ENCODE measurements at places on chromosomes 1 and 21. TPM values are rescaled to one million over a fixed set of nuclear protein-coding genes. Genes with fewer than 3 reads are reported as not detected.

The IFI44L gene
- 4.8 TPM for total RNA-seq

DNA sequence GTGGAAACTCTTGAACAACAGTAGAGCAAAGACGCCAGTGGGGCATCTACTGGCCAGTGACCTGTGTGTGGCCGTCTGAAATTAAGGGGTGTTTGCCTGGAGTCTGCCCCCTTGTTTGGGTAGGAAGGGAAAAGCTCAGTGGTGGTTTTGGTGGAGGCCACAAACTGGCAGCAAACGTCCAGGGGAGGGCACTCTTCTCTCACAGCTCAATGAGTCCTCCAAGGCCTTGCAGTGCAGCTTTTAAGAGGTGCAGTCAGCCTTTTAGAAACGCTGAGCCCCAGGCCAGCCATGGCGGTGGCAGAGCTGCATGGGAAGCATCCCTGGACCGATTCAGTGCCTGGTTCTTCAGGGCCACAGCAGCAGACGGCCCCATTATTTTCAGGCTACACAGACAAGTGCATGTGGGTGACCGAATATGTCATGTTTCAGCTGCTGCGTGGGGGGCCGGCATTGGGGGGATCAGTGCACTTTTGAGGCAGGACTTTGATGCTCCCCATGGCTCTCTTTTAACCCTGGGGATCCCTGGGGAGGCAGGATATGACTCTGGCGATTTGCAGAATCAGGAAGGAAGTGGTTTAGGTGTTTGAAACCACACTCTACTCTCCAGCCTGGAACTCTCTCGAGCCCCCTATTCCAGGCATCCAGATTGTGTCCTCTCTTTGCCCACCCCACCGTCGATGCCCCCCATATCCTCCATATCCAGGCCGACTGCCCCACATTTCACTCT, 414.0 kb downstream of the PRDM2 start:
- DNase-seq, result no peak
- H3K4me3 ChIP-seq, result no peak overlapping the region
- no peaks in the 10 kb centered on the region for H3K27me3 ChIP-seq
- H3K36me3 ChIP-seq, result no peaks in the 10 kb centered on the region

- no peaks in the 10 kb centered on the region for H3K36me3 ChIP-seq
- H3K4me3 ChIP-seq, result no peak overlapping the region
- H3K4me1 ChIP-seq, result no peaks in the 10 kb centered on the region
- DNase-seq, result no peak
- H3K27me3 ChIP-seq, result no peaks in the 10 kb centered on the region
These were observed 38.0 kb upstream of the PTGFRN start for GRCh38 chr1:116871779-116872146.

The MAP3K21 gene
- total RNA-seq, result 3.7 TPM

- no peaks in the 10 kb centered on the region for H3K27me3 ChIP-seq
- no peak for DNase-seq
- no peak overlapping the region for H3K27ac ChIP-seq
- peaks cover 37% of the 10 kb centered on the region for H3K36me3 ChIP-seq
- H3K4me1 ChIP-seq, result no peaks in the 10 kb centered on the region
- H3K4me3 ChIP-seq, result no peak overlapping the region
These were observed 237.1 kb downstream of the SLC45A1 start for GRCh38 chr1:8554956-8555534.

DNA sequence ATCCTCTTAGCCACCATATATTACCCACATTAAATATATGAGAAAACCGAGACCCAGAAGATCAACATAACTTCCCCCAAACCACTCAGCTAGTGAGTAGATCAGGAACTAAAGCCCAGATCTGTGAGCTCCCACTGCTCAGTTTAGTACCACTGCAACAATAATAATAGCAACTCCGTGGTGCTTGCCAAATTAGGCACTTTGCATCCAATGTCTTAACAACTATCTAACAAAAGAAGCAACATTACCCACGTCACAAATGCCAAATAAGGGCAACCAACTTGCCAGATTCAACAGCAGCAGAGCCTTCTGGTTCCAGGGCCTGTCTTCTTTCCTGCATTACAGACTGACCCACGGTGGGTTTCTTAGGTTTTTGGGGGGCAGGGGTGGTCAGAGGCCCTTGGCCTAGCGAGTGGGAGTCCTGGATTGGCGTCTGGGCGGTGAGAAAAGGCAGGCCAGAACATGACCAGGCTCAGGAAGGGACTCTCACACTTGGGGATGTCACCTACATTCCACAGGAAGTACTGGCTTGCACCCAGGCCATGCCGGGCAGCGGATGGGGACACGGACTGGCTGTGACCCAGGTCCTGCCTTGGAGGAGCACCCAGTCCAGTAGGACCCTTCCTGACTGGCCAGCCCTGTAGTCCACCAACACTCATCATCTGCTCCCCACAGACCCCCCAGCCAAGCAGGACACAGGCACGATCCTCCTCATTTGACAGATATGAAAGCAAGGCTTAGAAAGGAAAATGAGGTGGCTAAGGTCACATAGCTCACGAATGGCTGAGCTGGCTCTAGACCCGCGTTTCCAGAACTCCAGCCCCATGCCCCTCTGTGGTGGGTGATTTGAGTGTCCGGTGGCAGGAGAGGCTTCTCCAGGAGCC, 4.6 kb downstream of the HCRTR1 start:
- H3K4me1 ChIP-seq, result peaks cover 19% of the 10 kb centered on the region
- peaks cover 25% of the 10 kb centered on the region for H3K27me3 ChIP-seq
- DNase-seq, result peak; percentile 4
- no peaks in the 10 kb centered on the region for H3K36me3 ChIP-seq
- H3K27ac ChIP-seq, result no peak overlapping the region
- no peak overlapping the region for H3K4me3 ChIP-seq

GRCh38 chr1:57848406-57848805, 424.5 kb upstream of the DAB1 start:
- H3K4me1 ChIP-seq, result no peaks in the 10 kb centered on the region
- DNase-seq, result no peak
- H3K27ac ChIP-seq, result no peak overlapping the region
- H3K4me3 ChIP-seq, result no peak overlapping the region

- H3K27me3 ChIP-seq, result no peaks in the 10 kb centered on the region
- H3K4me3 ChIP-seq, result no peak overlapping the region
- H3K36me3 ChIP-seq, result peaks cover 34% of the 10 kb centered on the region
- no peaks in the 10 kb centered on the region for H3K4me1 ChIP-seq
- DNase-seq, result no peak
- no peak overlapping the region for H3K27ac ChIP-seq
These were observed 144.3 kb downstream of the CD247 start for GRCh38 chr1:167373986-167374385.

The LDLRAD2 gene
- total RNA-seq, result 0.47 TPM

The TNFAIP8L2 gene
- total RNA-seq, result 17.6 TPM

DNA sequence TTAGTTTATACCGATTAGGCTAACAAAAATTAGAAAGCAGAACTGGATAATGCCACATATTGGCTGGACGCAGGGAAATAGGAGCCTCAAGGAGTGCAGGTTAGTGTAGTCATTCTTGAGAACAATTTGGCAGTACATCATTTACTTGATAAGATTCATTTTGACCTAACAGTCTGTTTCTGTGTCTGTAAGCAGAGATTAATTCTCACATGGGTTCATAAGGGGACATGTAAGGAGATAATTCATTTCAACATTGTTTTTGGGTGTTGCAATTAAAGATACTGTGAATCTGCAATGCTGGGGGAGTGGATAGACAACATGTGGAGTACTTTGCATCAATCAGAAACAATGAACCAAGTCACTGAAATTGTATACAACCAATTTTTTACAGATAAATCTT, 32.0 kb downstream of the AGO3 start:
- H3K4me3 ChIP-seq, result no peak overlapping the region
- H3K27me3 ChIP-seq, result no peaks in the 10 kb centered on the region
- DNase-seq, result no peak
- H3K27ac ChIP-seq, result no peak overlapping the region

The NCMAP gene
- not detected for total RNA-seq

- H3K27ac ChIP-seq, result no peak overlapping the region
- DNase-seq, result no peak
- no peak overlapping the region for H3K4me3 ChIP-seq
These were observed 12.7 kb downstream of the FASLG start for GRCh38 chr1:172671591-172671990.

All from B cell (primary cell).